ENCODE measurements at places on chromosomes 12 and 14. TPM values are rescaled to one million over a fixed set of nuclear protein-coding genes. Genes with fewer than 3 reads are reported as not detected.

WDHD1 gene
- total RNA-seq, result 0.29 TPM

DNA sequence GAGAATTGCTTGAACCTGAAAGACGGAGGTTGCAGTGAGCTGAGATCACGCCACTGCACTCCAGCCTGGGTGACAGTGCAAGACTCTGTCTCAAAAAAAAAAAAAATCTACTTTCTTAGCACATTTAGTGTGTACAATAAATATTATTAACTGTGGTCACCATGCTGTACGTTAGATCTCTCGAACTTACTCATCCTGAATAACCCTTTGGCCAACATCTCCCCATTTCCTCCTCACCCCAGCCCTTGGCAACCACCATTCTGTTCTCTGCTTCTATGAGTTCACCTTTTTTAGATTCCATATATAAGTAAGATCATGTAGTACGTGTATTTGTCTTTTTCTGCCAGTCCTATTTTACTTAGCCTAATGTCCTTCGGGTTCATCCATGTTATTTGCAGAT, 13.4 kb downstream of the FUT8 start:
- H3K27me3 ChIP-seq, result no peaks in the 10 kb centered on the region
- no peak for DNase-seq
- H3K36me3 ChIP-seq, result no peaks in the 10 kb centered on the region

GRCh38 chr12:95763809-95764253, 26.7 kb downstream of the NTN4 start:
- H3K27ac ChIP-seq, result peak overlapping the region; percentile 49
- no peaks in the 10 kb centered on the region for H3K36me3 ChIP-seq
- H3K4me3 ChIP-seq, result no peak overlapping the region
- peak; percentile 26 for DNase-seq
- H3K27me3 ChIP-seq, result no peaks in the 10 kb centered on the region
- H3K4me1 ChIP-seq, result peaks cover 4% of the 10 kb centered on the region

DNA sequence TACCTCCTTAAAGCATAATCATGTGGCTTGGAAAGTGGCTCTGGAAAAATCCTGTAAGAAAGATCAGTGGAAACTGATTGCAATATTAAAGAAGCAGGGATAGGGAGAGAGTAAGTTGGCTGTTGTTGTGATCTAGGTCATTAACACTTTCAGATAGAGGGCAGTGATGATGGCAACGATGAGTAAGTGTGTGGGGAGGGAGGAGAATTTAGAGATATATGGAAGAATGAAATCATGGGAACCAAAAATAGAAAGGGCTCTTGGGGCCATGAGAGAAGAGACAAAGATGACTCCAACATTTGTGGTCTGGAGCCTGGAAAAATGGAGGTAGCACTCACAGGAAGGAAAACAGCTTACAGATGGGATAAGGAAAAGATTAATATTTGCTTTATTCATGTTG, 23.3 kb downstream of the SNRPF start:
- H3K36me3 ChIP-seq, result no peaks in the 10 kb centered on the region
- no peaks in the 10 kb centered on the region for H3K27me3 ChIP-seq
- no peaks in the 10 kb centered on the region for H3K4me1 ChIP-seq
- no peak overlapping the region for H3K27ac ChIP-seq

- H3K27me3 ChIP-seq, result no peaks in the 10 kb centered on the region
- no peaks in the 10 kb centered on the region for H3K36me3 ChIP-seq
- H3K27ac ChIP-seq, result peak overlapping the region; percentile 47
- no peak overlapping the region for H3K4me3 ChIP-seq
These were observed 121.2 kb upstream of the LRIG3 start for GRCh38 chr12:59041241-59042121.

MYO1H gene
- total RNA-seq, result not detected

DNA sequence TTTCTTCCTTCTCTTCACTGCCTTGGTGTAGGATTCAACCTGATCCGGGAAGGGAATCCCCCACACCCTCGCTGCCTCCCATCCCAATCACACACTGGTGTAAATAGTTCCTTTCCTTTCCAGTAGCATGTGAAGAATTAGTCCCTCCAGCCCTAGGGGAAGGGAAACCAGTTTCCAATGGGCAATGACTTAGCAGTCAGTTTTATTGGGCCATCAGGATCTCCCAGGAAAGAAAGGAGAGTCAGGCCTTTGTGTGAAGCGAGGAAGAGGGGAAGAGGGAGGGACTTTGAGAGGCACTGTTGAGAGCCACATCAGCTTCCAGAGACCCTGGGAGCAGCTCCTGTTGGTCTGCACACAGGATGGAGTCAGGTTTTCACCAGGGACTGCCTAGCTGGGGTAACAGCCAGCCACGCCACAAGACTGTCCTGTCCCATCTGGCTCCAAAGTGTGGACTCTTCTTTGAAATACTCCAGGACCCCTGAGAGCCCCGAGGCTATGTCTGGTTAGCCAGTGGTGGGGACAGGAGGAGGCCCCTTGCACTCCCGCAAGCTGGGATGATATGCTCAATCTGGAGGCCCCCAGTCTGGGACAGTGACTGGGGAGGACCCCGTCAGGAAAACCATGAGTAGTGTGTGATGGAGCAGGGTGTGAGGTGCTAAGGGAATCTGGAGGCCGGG, 27.9 kb downstream of the MOAP1 start:
- no peak for DNase-seq
- no peak overlapping the region for H3K4me3 ChIP-seq
- H3K27ac ChIP-seq, result no peak overlapping the region
- H3K4me1 ChIP-seq, result no peaks in the 10 kb centered on the region
- H3K36me3 ChIP-seq, result no peaks in the 10 kb centered on the region
- H3K27me3 ChIP-seq, result no peaks in the 10 kb centered on the region

GPR33 gene
- not detected for total RNA-seq

DNA sequence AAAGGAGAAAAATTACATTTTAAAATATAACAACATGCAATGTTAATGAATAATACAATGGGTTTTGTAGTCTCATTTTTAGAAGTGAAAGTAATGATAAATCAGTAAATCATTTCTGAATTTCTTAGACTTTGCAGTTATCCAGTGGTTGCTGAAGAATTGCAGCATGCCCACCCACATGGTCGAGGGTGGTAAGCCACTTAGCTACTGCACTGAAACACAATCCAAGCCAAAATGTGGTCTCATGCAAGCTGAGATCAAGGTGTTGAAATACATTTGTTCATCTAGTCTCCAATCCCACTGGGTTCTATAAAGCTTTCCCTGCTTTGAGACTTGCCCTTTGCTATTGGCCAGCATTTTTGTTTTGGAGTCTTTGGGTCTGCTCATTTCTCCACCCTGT, 247.9 kb downstream of the NELL2 start:
- no peaks in the 10 kb centered on the region for H3K4me1 ChIP-seq
- no peaks in the 10 kb centered on the region for H3K27me3 ChIP-seq
- DNase-seq, result no peak
- no peaks in the 10 kb centered on the region for H3K36me3 ChIP-seq
- H3K27ac ChIP-seq, result no peak overlapping the region

- no peaks in the 10 kb centered on the region for H3K27me3 ChIP-seq
- DNase-seq, result peak; percentile 26
- H3K27ac ChIP-seq, result no peak overlapping the region
- no peak overlapping the region for H3K4me3 ChIP-seq
- H3K4me1 ChIP-seq, result no peaks in the 10 kb centered on the region
- H3K36me3 ChIP-seq, result no peaks in the 10 kb centered on the region
These were observed 67.7 kb upstream of the DDX11 start for GRCh38 chr12:31005944-31006361.

DNA sequence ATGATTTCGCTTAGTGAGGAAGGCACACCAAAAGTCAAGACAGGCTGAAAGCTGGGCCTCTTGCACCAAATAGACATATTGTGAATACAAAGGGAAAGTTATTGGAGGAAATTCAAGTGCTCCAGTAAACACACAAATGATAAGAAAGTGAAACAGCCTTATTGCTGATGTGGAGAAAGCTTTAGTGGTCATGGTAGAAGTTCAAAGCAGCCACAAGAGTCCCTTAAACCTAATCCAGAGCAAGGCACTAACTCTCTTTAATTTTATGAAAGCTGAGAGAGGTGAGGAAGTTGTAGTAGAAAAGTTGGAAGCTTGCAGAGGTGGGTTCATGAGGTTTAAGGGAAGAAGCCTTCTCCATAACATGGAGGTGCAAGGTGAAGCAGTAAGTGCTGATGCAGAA, 988.3 kb downstream of the VRK1 start:
- H3K4me1 ChIP-seq, result no peaks in the 10 kb centered on the region
- no peak overlapping the region for H3K4me3 ChIP-seq
- H3K36me3 ChIP-seq, result no peaks in the 10 kb centered on the region
- no peak for DNase-seq
- H3K27ac ChIP-seq, result no peak overlapping the region

DNA sequence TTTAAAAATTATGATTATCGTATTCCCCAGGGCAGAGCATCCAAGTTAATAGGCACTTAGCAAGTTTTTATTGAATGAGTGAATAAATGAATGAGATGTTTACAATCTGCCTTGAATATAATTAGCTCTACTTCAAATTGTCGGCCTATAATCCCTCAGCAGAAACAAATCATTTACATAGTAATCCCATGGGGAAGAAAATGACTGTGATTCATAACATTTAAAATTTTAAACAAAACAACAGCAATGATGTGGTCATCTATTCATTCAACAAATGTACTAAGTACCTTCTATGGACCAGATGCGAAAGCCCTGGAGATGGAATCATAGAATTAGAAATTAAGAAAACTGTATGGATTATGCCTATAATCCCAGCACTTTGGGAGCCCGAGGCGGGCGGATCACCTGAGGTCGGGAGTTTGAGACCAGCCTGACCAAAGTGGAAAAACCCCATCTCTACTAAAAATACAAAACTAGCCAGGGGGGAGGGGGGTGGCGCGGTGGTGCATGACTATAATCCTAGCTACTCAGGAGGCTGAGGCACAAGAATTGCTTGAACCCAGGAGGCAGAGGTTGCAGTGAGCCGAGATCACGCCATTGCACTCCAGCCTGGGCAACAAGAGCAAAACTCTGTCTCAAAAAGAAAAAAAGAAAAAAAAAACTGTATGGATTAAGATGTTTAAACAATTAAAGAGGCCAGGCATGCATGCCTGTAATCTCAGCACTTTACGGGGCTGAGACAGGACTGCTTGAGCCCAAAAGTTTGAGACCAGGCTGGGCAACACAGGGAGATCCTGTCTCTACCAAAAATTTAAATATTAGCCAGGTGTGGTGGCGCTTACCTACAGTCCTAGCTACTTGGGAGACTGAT, 17.7 kb upstream of the MDM2 start:
- no peak overlapping the region for H3K27ac ChIP-seq
- DNase-seq, result no peak
- no peaks in the 10 kb centered on the region for H3K27me3 ChIP-seq
- H3K4me3 ChIP-seq, result no peak overlapping the region
- no peaks in the 10 kb centered on the region for H3K36me3 ChIP-seq
- H3K4me1 ChIP-seq, result peaks cover 42% of the 10 kb centered on the region

DNA sequence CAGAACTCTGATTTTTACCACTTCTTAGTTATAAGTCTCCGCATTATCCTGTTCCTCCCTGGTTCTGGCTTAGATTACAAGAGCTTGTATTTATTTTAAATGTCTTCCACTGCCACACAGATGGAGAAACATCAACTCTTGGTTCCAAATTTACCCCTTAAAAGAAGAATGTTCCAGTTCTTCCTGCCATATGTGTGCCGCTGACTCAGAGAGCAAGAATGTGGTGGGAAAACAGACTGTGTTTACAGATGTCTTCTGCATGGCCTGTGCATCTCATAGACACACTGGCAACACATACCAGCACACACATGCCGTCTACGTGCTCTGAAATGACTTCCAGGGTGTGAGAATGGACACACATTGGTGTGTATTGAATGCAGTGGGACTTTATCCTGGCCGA, 383.0 kb downstream of the LRIG3 start:
- no peak for DNase-seq
- peaks cover 11% of the 10 kb centered on the region for H3K4me1 ChIP-seq
- H3K27ac ChIP-seq, result no peak overlapping the region
- H3K36me3 ChIP-seq, result no peaks in the 10 kb centered on the region

GRCh38 chr12:101935890-101936746, 58.7 kb downstream of the DRAM1 start:
- H3K27ac ChIP-seq, result peak overlapping the region; percentile 70
- DNase-seq, result no peak
- no peak overlapping the region for H3K4me3 ChIP-seq

GRCh38 chr14:59254911-59255545, 66.6 kb downstream of the DAAM1 start:
- no peak overlapping the region for H3K4me3 ChIP-seq
- DNase-seq, result no peak
- H3K27me3 ChIP-seq, result no peaks in the 10 kb centered on the region
- H3K4me1 ChIP-seq, result peaks cover 13% of the 10 kb centered on the region
- H3K27ac ChIP-seq, result peak overlapping the region; percentile 69
- no peaks in the 10 kb centered on the region for H3K36me3 ChIP-seq

- no peaks in the 10 kb centered on the region for H3K27me3 ChIP-seq
- DNase-seq, result no peak
- no peak overlapping the region for H3K27ac ChIP-seq
- no peaks in the 10 kb centered on the region for H3K4me1 ChIP-seq
These were observed 329.4 kb upstream of the TBX3 start for GRCh38 chr12:115013236-115013981.

DNA sequence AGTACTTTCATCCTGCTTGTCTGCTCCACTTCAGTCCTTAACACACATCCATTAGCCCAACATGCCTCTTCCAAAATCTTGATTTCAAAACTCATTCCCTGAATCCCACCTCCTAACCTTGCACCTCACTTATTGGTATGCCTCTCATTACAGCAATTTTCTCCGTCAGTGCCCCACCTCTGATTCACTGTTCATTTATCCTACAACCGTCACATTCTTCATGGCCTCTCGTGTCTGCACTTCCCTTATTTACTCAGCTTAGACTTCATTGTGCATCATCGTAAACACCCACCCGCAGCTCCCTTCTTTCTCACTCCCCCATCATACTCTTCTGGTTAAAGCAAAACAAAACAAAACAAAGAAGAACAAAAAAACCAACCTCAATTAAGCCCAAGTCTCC, 160.6 kb upstream of the HMGA2 start:
- no peaks in the 10 kb centered on the region for H3K4me1 ChIP-seq
- H3K27me3 ChIP-seq, result no peaks in the 10 kb centered on the region
- DNase-seq, result no peak

DNA sequence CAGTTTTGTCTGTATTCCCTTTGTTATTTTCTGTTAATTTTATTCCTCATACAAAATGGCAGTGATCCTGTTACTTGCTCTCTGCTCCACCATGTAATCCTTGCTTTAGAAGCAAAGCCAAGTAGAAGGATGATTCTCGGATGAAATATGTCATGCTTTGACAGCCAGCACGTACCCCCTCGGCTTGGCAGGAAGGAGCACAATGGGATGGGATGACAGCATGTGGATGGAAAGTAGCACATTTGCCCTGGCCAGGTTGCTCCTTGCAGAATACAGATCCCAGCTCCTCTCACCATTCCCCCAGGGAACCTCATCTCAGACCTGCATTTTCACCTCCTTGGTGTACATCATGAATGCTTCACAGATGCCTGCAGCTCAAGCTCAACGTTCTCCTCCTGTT, 35.1 kb upstream of the ATF1 start:
- no peaks in the 10 kb centered on the region for H3K4me1 ChIP-seq
- no peak overlapping the region for H3K4me3 ChIP-seq
- no peak overlapping the region for H3K27ac ChIP-seq
- peaks cover 100% of the 10 kb centered on the region for H3K36me3 ChIP-seq
- H3K27me3 ChIP-seq, result no peaks in the 10 kb centered on the region
- DNase-seq, result no peak

RFLNA gene
- 294 TPM for total RNA-seq

C12orf56 gene
- total RNA-seq, result not detected

OVCH1 gene
- total RNA-seq, result not detected

BLOC1S1 gene
- total RNA-seq, result 54.9 TPM
